NCI-H1417 treated with DMSO at 0.1 percent for 48 hours (cell line): ENCODE measurements at places on chromosomes 13 and 19.
A peak's percentile ranks its signal among the peaks of the same experiment; 100 is the strongest.

GRCh38 chr19:12995596-12996405 lies 526 bp downstream of the NFIX start:
- no peak for DNase-seq

DNA sequence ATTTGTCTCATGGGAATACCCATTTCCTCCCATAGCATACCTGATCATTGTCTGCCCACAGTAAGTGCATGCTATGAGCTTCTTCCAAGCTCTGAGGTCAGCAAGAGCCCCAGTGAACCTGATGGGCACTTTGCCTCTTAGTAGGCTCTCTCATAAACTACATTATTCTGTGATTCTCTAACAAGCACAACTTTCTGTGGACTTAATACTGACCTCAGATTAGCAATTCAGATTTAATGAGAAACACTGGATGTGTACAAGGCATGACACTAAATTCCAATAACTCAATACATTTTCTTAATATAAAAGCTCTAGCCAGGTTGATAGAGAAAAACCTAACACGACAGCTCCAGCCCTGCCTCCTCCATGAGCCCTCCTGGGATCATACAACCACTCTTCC lies 23.3 kb upstream of the STARD13 start:
- no peak for DNase-seq

GRCh38 chr13:22196777-22197176 lies 525.9 kb downstream of the FGF9 start:
- no peak for DNase-seq

GRCh38 chr13:48731957-48732569 lies 78.3 kb downstream of the CYSLTR2 start:
- no peak for DNase-seq

DNA sequence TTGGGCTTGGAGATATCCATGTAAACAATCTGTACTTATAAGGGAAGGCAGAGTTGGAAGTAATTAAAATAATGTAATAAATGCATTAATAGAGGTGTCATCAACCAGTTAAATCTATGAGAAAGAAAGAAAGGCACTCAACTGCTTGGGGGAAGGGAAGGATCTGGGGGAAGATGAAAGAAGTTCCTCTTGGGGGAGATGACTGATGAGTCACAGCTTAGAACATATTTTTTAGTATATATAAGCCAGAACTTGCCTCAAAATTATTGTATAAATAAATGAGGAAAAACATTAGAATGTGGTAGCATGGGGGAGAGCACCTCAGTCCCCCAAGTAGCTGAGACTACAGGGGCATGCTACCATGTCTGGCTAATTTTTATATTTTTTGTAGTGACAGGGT lies 205.8 kb downstream of the GGACT start:
- no peak for DNase-seq

GRCh38 chr19:48676887-48677286 lies 4.1 kb upstream of the NTN5 start:
- no peak for DNase-seq

DNA sequence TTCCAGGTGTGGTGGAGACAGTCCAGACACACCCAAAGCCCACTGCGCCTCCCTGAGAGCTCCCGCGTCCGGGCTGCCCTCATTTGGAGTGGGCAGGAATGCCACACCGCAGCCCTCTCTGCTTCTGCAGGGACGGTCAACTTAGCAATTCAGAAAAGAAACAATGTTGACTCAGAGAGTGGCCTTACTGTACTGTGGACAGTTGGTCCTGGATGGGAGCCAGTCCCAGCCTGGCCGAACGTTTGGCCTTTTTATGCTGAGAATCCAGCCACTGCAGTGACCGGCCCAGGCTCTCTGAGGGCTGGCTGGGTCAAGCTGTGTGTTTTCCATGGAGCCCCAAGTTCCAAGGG lies 7.2 kb downstream of the GAS6 start:
- DNase-seq: no peak

- DNase-seq: no peak
These were observed 4.5 kb upstream of the ZNF554 start for GRCh38 chr19:2815191-2815614.

- DNase-seq: no peak
These were observed 56.2 kb downstream of the ARHGAP35 start for GRCh38 chr19:46917002-46917401.

DNA sequence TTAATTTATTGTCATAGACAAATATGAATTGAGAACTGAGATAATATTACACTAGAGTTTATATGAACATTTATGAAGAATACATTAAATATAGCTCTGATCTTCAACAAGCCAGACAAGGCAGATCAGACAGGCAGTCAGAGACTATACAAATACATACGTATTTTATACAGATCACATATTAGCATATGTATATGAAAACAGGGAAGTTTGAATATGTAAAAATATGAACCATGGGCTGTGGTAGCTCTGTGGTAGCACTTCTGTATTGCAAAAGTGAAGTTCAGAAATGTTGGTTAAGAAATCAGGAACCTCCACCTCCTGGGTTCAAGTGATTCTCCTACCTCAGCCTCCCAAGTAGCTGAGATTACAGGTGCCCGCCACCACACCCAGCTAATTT lies 20.7 kb downstream of the GPR180 start:
- no peak for DNase-seq

- no peak for DNase-seq
These were observed 34.5 kb upstream of the MRI1 start for GRCh38 chr19:13729859-13730258.

DNA sequence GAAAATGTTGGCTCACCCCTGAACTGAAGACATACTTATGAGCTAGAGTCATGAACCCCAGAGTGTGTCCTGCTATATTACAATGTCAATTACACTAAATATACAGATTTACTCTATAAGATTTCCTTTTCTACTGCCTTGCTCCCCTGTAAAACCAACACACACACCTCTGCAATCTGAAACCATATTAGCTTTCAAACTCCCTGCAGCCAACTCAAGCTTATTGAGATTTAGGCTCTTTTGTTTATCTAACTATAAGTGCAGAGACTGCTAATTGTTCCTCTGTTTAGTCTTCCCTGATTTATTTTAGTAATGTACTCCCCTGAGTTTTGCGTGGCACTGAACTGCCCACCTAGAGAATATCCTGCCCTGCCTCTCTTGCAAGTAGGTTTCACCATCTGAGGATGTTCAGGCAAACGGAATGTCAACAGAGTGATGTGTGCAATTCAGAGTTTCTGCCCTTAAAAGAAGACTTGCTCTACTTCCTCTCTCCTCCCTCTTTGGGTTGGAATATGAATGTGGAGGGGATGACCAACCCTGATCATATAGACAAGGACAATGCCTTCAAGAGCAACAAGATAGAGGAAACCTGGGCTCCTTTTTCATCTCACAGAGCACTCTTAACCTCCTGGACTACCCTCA lies 22.3 kb downstream of the FAM216B start:
- DNase-seq: no peak

GRCh38 chr13:94195715-94196114 lies 283.8 kb downstream of the DCT start:
- no peak for DNase-seq

DNA sequence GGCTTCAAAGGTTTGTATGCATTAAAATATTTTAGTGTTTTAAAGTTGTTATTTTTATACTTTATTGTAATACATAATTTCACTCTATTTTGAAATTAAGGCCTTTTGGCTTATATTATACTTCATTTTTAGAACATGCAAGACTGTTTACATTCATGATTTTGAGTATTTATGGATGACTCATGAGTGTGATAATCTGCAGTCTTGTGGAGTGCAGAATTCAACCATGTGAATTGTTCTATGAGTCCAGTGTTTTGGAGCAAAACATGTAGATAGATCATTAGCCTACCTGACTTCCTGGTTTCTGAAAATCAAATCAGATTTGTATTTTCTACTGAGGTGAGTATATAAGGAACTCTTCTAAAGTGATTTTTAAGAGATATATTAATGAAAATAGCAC lies 241.8 kb downstream of the PCCA start:
- DNase-seq: no peak

DNA sequence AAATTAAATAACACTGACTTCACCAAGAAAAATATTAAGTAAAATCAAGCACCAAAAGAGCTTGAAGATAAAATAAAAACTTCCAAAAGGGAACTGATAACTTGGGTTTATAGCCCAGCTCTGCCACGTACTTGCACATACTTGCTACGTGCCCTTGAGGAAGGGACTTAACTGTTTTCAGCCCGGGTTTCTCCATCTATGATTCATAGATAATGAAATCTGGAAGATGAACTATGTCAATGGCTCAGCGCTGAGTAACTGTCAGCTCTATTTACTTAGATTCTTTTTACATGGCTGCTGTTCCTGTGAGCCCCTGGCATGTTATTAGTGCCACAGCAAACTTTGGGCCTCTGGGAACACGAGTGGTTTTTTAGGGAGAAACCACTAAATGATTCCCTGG lies 9.6 kb upstream of the ZC3H13 start:
- DNase-seq: no peak

- no peak for DNase-seq
These were observed 18.7 kb upstream of the ZNF888 start for GRCh38 chr19:52941941-52942385.

- peak; percentile 78 for DNase-seq
These were observed 37.7 kb upstream of the MCF2L start for GRCh38 chr13:112931028-112931934.

GRCh38 chr19:40139533-40140287 lies 49.0 kb upstream of the ZNF780A start:
- no peak for DNase-seq

DNA sequence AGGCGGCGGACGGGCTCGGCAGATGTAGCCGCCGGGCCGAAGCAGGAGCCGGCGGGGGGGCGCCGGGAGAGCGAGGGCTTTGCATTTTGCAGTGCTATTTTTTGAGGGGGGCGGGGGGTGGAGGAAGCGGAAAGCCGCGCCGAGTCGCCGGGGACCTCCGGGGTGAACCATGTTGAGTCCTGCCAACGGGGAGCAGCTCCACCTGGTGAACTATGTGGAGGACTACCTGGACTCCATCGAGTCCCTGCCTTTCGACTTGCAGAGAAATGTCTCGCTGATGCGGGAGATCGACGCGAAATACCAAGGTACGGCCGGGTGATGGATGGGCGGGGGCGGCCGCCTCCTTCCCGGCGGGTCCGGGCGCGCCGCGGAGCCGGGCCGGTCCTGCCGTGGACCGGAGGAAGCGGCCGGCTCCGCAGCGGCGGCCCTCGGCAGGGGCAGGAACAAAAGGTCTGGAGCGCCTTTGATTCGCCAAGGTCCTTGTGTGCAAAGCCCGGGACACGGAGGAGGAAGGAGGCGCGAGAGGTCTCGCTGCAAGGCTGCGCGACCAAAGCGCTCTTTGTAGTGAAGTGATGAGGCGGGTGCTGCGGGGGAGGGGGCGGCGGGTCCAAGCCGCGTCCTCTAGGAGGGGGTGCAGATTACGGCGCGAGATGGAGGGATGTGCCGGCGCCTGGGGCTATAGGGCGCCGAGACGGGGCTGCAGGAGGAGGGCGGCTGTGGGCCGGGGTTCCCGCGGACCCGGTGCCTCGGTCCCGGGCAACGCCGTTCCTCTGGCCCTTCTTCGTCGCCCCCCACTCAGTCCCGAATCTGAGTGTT lies 689 bp downstream of the ING1 start:
- DNase-seq: no peak

GRCh38 chr19:13016628-13017305 lies 21.5 kb downstream of the NFIX start:
- no peak for DNase-seq

GRCh38 chr13:97282705-97283104 lies 60.6 kb downstream of the MBNL2 start:
- no peak for DNase-seq

- no peak for DNase-seq
These were observed 3.3 kb upstream of the TM6SF2 start for GRCh38 chr19:19276386-19276785.

- DNase-seq: no peak
These were observed 139.9 kb downstream of the ZAR1L start for GRCh38 chr13:32175307-32175706.

DNA sequence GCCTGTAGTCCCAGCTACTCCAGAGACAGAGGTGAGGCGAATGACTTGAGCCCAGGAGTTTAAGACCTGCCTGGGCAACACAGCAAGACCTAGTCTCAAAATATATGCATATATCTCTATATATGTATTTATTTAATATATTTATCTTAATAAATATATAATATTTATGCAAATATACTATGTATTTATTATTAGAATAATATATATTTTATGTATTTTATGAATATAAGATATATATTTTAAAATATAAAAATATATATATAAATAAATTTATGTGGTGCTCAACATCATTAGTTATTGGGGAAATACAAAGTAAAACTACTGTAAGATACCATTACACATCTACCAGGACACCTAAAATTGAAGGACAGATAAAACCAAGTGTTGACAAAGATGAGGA lies 58.1 kb upstream of the IPO5 start:
- DNase-seq: no peak

- DNase-seq: no peak
These were observed 21.0 kb downstream of the SAE1 start for GRCh38 chr19:47151627-47152026.

- DNase-seq: no peak
These were observed 318.3 kb downstream of the FOXO1 start for GRCh38 chr13:40348096-40348679.

GRCh38 chr19:45460807-45461347 lies 6.9 kb upstream of the FOSB start:
- DNase-seq: no peak

DNA sequence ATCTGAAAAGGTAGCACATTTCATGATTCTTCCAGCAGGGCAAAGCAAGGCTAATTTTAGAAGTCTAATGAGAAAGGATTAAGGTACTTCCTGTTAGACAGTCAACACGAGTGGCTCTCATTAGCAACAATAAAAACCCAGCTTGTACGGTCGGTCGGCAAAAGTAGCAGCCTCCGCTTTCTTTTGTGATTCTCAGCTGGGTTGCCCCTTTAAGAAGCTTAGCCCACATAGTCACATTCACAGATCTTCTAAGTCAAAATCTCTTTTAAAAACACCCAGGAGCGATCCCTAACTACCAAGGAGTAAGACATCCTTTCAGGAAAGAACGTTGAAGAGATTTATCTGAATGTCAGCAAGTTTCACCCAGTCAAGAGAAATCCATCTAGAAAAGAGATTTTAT lies 684.8 kb downstream of the DIAPH3 start:
- DNase-seq: no peak

DNA sequence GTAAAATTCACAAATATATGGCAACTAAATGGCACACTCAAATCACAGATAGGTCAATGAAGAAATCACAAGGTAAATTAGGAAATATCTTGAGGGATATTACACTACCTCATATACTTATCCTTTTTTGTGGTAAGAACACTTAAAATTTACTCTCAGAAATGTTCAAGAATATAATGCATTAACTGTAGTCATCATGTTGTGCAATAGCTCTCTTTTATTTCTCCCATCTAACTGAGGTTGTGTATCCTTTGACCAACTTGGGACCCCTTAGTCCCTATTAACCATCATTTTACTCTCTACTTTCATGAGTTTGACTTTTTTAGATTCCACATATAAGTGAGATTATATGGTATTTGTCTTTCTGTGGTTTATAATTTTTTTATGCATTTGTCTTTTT lies 52.6 kb downstream of the WTIP start:
- no peak for DNase-seq

- DNase-seq: no peak
These were observed 11.3 kb upstream of the MPHOSPH8 start for GRCh38 chr13:19622193-19622592.
